MG63 (cell line): ENCODE measurements at places on chromosomes 5 and 9. TPM values are rescaled to one million over a fixed set of nuclear protein-coding genes. Genes with fewer than 3 reads are reported as not detected.

- no peak for DNase-seq
Observed at GRCh38 chr5:80055491-80056170, 20.5 kb downstream of the THBS4 start.

DNA sequence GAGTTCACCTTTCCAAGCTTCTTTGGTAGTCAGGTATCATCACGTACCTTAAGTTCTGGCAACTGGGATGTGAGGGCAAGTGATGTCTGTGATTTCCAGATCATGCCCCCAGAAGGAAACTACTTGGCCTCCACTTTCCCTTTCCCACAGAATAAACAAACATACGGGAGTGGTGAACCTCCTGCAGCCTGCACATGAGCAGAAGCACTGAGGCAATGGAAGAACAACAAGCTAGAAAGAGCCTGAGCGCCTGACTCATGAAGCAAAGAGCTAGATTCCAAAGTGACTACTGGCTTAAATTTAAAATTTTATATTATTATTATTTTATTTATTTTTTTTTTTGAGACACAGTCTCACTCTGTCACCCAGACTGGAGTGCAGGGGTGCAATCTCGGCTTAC lies 35.0 kb downstream of the ARL15 start:
- DNase-seq: no peak

DNA sequence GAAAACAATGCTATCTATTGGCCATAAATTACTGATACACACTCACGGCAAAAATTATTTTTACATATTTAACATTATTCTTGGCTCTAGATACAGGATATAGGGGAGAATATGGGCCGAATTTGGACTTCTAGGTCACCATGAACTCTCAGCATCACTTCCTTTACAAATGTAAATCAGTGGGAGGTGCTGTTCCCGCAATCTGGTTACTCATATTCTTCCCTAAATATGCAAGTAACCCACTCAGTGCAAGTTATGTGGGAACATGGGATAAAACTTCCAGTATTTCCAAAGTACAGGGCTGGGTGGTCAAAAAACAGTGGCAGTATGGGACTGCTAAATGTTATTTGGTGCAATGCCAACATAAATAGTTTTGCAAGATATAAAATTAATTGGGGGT lies 145.6 kb downstream of the PPP2R2B start:
- no peak for DNase-seq

DNA sequence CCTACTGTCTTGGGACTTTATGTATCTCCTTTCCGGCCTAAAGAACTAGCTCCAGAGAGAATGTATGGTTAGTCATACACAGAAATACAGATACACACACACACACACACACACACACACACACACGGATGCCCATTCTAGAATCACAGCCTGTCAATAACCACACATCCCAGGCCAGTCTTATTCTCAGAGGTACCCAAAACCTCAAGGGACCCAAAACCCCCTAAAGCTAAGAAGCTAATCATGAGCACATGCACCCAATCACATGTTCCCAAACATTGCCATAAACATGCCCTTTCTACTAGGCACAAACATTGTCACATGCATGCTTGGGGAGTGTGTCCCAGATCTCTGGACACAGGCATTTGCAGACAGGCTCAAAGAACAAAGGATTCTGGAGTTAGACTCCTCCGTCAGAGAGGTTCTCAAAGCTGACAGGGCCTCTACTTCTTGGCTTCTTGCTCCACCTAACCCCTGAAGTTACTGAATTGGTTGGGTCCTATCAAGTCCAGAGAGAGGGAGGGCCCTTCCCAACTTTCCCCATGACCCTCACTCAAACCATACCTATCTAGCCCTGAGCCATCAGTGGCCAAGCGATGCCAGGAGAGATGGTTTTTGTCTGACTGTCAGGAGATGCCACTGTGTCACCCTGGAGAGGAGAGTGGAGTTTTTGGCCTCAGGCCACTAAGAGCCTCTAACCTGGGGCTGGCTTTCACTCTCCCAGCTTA lies 78.7 kb downstream of the NRG2 start:
- no peak for DNase-seq

DNA sequence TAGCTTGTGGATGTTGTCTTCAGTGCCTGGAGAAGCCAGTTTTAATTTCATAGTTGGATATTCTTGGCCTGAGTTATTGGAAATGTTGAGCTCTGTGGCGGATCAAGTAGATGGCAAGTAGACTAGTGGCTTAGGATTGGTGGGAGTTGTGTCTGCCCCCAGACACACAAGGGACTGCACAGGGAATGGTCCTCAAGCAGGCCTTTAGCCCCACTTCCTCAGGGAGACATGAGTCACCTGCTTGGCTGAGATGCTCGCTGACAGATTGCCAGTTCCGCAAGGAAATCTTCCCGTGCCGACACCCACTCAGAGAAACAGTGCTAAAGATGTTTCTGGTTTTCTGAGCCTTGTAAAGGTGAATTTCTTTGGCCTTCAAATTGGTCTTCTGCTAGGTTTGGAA lies 18.8 kb upstream of the CATSPER3 start:
- DNase-seq: peak; percentile 84

- peak; percentile 88 for DNase-seq
Observed at GRCh38 chr5:135356522-135357318, 42.3 kb downstream of the MACROH2A1 start.

DNA sequence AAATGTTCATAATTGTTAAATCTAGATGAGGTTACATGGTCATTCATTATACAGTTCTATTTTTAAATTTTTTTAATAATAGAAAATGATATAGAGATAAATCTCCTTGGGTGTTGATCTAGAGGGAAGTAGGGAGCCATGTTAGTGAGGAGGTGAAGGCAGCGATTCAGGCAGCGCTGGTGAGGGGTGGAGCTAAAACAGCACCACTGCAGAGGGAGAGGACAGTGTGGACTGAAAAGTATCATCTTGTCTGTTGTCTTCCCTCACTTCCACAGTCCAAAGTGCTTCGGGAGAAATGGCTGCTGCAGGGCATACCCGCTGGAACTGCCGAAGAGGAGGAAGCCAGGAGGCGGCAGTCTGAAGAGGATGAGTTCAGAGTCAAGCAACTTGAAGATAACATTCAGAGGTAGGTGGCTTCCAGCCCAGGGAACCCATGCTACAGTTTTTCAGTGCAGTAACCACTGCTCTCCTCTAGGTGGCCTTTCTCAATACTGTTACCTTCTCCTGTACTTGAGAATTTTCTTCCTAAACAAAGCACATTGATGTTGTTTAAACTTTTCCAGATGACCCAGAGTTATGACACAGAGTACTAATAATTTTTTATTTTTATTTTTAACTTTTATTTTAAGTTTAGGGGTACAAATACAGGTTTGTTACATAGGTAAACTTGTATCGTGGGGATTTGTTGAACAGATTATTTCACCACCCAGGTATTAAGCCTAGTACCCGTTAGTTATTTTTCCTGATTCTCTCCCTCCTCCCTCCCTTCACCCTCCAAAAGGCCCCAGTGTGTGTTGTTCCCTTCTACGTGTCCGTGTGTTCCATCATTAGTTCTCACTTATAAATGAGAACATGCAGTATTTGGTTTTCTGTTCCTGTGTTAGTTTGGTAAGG lies 100.5 kb downstream of the PALM2AKAP2 start:
- no peak for DNase-seq

- DNase-seq: no peak
Observed at GRCh38 chr9:69283003-69283402, 42.0 kb upstream of the ENTREP1 start.

- no peak for DNase-seq
Observed at GRCh38 chr9:133683586-133684120, 47.5 kb downstream of the DBH start.

DNA sequence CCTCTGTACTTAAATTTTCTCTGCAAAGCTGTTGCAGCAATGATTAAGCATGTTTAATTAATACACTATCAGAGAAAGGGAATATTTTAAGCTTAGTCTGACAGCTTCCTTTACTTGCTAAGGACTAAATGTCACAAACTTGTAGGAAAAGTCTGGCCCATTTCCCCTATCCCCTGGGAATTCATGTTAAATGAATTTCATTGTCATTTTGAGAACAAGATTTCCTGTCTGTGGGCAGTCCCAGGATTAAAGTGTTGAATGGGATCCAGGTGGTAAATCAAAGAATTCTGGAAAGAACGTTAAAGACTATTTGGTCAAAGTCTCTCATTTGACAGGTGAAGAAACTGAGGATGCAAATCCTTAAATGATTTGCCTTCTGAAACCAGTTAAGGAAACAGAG lies 214.8 kb downstream of the MPDZ start:
- no peak for DNase-seq

DNA sequence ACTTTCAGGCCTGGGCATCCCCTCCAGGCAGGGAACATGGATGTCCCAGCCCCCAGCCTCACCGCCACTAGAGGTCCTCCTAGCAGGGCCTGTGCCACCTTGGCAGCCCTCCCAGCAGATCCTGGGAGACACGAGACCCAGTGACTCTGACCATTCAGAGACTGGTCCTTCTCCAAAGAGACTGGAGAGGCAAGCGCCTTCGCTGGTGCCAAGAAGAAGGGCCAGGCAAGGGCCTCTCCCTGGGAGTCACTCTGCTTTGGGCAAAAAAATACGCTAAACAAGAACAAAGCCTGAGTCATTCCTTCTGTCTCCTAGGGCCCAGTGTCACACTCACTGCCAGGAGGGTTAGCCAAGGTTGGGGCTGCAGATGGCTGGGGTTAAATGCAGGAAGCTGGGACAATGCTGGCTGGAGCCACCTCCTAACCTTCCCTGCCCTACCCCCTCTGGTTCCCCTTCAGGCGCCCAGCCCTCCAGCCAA lies 35.3 kb upstream of the SMIM23 start:
- peak; percentile 99 for DNase-seq

The IL9 gene
- total RNA-seq: not detected in 2 replicates

The NOTCH1 gene
- total RNA-seq: 4.4 and 4.7 TPM in 2 replicates

The PPWD1 gene
- 13.2 and 22.0 TPM in 2 replicates for total RNA-seq

The FOXD4L5 gene
- not detected in 2 replicates for total RNA-seq

The TRAPPC13 gene
- total RNA-seq: 14.7 and 18.8 TPM in 2 replicates
